Endothelial cell (in vitro differentiated cells): ENCODE measurements at places on chromosomes 13 and 19.
A peak's percentile ranks its signal among the peaks of the same experiment; 100 is the strongest.

GRCh38 chr13:51440381-51440780, 12.5 kb downstream of the INTS6 start:
- DNase-seq, result no peak

DNA sequence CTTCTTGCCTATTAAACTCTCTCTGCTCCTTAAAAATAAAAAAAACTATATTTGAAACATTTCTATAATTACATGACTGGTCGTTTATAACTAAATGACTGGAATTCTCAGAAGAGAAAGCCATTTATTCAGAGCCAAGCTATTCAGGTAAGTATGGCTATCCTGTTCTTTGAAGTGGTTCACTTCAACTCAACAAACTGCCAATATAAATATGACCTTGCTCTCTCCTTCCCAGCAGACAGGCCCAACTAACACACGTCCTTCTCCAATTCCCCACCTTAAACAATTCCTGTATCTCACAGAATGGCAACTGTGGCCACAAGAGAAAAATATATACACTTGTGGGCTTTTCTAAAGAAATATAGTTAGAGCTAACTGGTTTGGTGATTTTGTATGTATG, 153.9 kb downstream of the MIPEP start:
- DNase-seq, result no peak

DNA sequence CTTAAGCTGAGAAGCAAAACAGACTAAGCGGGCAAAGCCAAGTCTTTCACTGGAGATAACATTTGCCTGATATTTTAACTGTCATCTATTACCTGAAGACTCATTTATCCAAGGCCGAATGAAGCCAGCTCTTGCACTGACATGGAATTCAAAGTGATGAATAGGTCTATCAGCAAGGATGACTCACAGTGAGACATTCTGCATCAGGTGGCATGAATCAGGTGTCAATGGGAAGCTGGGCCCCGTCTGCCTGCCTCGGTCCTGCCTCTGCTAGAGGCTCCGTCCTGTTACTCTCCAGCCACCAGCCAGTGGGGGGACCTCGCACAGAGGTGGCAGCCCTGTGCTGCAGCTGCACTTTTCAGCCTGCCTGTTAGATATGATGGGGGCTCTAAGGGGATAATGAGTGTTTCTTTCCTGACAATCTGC, 23.5 kb downstream of the STARD13 start:
- DNase-seq, result no peak

- DNase-seq, result no peak
These were observed 72.9 kb downstream of the ARHGEF7 start for GRCh38 chr13:111187960-111188541.

DNA sequence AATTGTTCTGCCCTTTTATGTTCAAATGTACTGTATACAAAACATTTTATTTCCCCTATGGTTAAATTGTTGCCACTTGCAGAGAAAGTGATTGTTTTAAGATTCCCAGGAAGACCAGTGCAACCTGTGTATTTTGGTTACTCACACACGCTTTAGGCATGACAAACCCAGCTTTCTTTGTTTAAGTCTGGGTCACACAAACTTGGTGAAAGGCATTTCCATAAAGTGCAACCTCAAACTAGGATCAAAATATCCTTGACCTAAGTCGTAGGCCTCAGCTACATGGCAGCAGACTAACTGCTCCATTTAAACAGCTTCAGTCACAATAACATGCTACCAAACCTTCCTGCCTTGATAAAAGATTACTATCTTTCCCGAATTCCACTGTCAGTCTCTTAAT, 639.0 kb upstream of the PRR20A start:
- no peak for DNase-seq

- DNase-seq, result no peak
These were observed 11.9 kb upstream of the DHRS12 start for GRCh38 chr13:51815848-51816247.

DNA sequence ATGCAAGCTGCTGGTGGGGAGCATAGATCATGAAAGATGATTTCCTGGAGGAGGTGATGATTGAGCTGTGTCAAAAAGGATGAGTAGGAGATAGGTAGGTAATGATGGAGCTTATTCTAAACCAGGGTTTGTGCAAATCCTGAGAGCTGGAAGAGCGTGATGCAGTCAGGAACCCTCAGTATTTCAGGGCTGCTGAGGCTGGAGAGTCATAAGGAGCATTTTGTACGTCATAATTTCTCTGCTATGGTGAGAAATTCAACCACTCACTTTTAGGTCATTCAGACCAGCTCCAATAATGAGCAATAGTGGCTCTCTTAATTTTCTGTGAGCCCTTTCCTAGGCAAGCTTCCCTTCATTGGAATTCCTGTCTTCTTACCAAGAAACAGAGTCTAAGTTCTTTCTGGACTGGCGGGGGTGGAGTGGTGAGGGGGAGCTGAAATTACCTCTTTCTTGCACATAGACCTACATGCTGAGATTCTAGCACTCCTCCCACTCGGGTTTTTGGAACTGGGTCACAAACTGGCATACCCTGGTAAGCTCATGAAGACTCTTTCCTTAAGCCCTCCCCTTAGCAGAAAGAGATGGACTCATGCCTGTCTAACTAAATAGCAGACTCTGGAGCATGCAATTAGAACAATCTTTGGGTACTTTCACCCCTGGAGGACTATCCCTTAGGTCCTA, 62.2 kb upstream of the MYCBP2 start:
- DNase-seq, result no peak

DNA sequence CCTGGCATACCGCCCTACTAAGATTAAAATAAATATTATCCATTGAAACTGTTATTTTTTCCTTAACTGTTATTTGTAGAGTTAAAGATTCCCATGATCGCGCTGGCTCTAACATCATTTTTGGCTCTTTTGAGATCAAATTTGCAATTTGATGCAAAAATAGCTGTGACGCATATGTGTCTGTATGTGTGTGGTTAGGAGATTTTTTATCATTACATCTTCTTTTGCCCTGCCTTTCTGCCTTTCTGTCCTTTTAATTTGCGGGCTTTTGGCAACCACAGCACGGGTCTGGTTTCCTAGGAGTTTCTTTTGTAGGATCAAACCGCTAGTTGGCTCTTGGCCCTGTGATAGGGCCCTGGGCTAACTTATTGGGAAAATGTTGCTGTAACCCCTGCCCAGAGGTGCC, 37.3 kb upstream of the ALOX5AP start:
- no peak for DNase-seq

DNA sequence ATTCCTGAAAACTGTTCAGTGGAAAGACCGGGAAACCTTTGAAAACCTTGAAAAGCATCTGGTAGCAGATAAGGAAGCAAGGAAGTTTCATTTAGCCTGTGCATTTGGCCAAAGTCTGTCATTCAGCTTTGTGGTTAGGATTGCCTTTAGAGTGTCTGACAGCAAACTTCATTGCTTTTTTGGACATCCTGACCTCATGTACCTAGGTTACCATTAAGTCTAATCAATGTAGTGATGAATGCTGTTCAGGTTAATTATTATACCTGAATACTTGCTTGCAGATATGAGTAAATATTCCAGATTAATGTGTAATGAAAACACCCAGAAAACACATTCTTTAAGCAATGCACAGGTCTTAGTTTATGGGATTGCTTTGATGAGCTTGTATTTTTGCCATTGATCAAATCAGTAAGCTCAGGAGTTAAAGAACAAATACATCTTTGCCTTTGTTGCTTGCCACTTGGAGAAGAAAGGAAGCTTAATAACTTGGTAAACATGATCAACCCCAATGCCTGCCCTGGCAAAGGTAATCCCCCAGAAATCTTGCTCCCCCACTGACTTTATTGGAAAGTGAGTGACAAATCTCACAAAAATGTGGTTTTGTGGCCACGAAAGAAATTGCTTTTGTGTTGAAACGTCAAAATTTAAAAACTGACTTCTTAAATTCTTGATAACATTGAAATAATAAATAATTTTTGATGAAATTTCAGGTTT, 87.4 kb downstream of the SLC15A1 start:
- DNase-seq, result no peak

DNA sequence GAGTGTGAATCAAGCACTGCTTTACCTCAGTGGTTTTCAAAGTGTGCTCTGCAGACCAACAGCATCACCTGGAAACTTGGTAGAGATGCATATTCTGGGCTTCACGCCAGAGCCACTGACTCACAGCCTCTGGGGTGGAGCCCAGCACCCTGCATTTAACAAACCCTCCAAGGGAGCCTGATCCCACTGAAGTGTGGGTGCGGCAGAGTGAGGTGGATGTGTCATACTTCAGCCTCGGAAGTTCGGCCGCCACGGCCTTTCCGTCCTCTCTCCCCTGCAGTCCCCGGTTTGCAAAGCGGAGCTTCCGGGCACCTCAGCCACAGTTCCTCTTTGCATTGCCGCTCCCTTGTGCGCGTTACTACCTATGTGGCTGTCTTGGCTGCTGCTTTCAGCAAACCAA, 33.3 kb upstream of the MICU2 start:
- DNase-seq, result no peak

DNA sequence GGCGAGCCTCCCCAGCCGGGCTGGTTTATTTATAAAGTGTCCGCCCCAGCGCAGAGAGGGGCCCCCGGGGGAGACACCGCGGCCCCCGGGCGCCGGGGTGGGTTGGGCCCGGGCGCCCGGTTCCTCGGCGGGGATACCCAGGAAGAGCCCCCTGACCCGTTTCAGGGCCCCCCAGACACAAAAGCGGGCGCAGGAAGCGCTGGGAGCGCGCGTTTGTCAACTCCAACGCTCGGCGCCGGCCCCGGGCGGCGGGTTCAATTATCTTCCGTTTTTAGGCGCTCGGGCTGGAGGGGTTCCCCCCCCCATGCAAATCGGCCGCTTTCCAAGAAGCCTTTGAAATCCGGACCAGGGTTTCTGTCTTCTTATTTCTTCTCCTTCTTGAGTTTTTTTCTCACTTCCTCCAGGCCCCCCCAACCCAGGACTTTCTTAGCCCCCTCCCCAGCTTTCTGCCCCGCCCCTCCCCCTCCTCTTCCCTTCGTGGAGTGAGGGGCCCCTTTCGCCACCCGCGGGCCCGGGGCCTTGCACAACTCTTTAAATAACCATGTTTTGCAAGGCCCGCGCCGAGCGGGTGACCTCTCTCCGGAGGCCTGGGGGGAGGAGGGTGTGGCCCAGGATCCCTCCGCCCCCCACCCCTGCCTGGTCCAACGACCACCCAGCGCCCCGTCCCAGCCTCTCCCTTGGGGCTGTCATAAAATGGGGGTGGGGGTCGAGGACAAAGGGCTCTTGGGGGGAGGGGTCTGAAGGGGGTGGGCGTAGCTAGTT, 935 bp downstream of the ARID3A start:
- no peak for DNase-seq

- no peak for DNase-seq
These were observed 6.3 kb downstream of the SPINT2 start for GRCh38 chr19:38270587-38271167.

DNA sequence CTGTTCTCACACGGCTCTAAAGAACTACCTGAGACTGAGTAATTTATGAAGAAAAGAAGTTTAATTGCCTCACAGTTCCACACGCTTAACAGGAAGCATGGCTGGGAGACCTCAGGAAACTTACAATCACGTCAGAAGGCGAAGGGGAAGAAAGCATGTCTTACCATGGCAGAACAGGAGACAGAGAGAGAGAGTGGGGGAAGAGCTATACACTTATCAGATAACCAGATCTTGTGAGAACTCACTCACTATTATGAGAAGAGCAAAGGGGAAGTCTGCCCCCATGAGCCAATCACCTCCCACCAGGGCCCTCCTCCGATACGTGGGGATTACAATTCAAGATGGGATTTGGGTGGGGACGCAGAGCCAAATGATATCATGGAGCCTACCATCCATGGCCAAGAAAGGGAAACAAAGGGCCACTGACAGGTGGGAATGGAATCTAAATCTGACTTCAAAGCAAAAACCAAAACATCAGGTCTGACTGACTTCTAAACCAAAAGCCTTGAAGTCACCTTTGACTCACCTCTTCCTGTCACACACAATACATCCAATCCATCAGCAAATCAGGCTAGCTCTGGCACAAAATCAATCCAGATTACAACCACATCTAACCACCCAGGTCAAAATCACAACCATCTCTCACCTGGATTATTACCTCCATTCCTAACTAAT, 189.7 kb downstream of the ENOX1 start:
- DNase-seq, result no peak

DNA sequence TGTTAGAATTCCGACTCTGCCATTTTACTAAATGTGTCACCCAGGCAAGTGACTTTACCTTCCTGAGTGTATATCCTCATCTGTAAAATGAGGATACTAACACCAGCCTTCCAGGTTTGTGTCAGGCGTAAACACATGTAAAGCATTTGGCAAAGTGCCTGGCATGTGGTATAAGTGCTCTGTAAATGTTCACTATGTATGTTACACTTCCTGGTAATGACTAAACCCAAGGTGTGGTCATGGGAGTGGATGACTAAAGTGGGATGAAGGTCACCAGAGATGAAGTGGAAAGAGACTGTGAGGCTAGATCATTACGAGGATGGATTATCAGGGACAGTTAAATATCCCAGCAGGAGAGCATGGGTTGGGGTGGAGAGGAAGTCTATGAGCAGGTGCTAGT, 25.6 kb downstream of the DEDD2 start:
- no peak for DNase-seq

GRCh38 chr13:111119966-111120365, 4.9 kb downstream of the ARHGEF7 start:
- DNase-seq, result no peak

GRCh38 chr19:44846455-44847143, 502 bp downstream of the NECTIN2 start:
- peak; percentile 67 for DNase-seq

DNA sequence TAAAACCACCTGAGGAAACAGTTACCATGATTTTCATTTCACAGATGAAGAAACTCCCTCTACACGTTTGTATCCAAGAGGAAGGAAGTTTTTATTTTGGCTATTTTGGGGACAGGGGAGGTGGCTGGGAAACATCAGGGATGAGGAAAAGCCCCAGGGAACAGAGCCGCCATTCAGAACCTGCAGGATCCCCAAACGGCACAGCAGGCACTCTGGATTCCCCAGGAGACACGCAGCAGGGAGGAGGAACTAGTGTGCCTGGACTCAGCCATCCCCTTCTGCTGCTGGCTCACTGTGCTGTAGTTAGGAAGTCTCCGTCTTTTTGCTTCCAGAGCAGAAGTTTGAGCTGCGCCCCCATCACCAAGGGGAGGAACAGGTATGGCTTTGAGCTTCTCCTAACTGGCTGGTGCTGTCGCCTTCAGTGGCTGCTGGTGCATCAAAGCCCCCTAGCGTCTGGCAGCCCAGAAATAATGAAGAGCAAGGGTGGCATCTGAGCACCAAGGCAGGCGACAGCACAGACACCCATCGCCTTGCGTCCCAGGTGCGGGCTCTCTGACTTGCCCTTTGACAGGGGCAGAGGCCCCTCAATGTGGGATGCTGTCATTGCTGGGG, 4.2 kb downstream of the NAPA start:
- DNase-seq, result no peak

- DNase-seq, result no peak
These were observed 65.9 kb upstream of the KLF12 start for GRCh38 chr13:74200081-74200480.

DNA sequence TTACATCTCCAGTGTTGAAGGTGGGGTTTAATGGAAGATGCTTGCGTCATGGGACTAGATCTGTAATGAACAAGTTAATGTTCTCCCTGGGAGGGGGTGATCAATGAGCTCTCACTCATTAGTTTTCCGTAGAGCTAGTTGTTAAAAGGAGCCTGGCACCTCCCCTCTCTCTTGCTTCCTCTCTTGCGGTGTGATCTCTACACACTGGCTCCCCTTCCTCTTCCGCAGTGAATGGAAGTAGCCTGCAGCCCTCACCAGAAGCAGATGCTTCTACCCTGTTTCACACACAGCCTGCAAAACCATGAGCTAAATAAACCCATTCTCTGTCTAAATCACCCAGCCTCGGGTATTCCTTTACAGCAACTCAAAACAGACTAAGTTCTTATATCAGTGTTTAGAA, 318.8 kb downstream of the SLITRK1 start:
- no peak for DNase-seq

- DNase-seq, result no peak
These were observed 20.4 kb upstream of the MAB21L1 start for GRCh38 chr13:35496761-35497386.
